ENCODE measurements at places on chromosomes 6 and 20.

DNA sequence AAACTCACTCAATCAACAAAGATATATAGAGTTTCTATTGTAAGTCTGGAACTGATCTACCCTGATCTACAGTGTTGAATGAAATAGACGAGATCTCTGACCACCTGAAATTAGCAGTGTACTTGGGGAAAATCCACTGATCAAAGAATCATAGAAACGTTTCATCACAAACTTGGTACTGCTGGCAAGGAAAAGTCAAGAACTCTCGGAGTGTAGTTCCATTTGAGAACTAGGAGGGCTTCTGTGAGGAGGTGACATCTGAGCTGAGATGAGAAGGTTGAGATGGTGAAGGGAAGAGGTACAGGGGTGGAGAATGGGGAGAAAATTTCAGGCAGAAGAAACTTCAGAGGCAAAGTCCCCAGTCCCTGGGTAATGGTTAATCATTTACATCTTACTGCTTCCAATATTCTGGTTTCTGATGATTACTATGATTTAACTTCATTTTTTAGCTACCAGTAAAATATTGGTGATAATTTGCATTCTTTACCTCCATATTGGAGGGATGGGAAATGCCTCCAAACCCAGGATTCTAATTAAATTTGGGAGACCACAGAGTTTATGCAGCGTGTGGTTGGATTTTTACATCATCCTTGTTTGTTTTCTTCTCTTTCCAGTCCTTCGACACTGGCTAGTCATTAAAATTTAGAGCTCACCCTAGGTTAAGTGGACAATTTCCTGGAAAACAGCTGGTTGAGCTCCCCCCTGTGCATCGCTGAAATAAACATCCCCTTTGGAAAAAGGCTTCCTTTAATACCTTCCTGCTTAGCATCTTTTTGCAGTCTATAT is 191.9 kb downstream of the BCAS1 start:
- no peak for DNase-seq

DNA sequence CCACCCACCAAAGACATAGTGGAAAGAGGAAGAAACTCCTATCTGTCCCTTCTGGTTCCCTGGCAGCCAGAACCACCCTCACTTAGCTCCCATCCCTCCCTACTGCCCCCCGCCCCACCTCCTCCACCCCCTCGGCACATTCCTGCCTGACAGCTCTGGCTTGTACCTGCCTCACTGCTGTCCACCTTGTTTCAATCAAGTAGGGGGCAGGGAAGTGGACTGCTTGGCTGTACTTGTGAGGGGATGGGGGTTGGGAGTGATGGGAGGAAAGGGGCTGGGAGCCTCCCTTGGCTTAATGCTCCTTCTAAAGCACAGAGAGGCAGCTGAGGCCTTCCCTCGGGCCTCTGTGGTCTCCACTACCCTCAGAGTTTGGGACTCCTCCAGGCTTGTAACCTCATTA is 22.1 kb upstream of the ZNF76 start:
- no peak for DNase-seq

DNA sequence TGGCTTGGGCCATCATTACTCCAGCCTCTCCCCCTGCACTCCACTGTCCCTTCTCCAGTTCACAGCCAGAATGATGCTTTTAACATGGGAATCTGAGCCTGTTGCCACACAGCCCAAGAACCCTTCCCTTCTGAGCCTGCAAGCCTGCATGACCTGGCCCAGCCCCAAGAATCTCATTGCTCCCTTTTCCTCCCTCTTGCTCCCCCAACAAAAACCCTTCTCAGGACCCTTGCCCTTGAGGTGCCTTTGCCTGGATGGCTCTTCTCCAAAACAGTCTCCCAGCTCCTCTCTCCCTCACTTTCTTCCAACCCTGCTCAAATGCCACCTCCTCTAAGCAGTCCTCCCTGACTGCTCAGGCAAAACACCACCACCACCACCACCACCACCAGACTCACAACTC is 157.2 kb downstream of the ANKRD60 start:
- DNase-seq, result no peak

DNA sequence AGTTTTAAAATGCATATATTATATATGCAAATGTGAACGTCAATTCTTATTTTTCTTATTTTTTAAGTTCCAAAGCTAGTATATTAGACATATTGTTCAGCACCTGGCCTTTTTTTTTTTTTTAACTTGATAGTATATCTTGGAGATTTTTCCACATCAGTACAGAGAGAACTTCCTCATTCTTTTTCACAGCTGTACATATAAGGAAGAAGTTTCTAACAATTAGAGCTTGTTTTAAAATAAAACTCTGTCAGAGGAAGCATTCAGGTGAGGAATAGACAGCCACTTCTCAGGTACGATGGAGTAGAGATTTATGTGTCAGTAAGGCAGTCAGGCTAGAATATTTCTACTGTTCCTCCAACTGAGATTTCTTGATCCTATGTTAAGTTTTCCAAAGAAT is 233.1 kb upstream of the SUPT3H start:
- no peak for DNase-seq

DNA sequence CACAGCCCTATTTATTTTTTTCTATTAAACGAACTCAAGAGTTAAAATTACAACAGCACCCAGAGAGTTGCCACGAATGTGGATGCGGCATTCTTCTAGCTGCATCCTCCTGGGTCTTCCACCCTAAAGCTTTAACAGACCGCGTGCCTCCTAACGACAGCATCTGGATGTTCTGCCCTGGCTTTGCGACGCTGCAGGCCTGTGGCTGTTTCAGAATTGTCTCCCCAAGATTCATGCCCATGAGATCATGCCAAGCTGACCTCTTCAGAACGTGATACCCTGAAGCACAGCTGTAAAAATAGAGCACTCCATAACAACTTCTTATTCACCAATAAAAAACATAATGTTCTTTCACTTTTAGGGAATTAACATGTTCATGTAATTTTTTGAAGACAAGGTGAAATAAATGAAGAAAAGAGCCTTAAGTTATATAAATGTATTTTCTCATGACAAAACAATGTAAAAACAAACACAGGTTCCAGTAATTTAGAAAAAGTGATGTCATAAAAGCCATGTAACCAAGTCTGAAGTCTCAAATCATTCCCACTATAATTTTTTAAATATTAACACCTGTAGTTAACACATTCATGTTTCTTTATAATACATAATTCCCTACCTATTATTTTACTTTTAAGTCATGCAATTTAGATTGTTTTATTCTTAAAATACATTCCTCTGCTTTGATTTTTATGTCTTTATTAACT is 26.5 kb downstream of the HIVEP2 start:
- no peak for DNase-seq

GRCh38 chr6:132147530-132148011 is 196.4 kb upstream of the CCN2 start:
- no peak for DNase-seq

- DNase-seq, result no peak
These were observed 390.4 kb upstream of the SLC35B3 start for GRCh38 chr6:8825726-8826125.

DNA sequence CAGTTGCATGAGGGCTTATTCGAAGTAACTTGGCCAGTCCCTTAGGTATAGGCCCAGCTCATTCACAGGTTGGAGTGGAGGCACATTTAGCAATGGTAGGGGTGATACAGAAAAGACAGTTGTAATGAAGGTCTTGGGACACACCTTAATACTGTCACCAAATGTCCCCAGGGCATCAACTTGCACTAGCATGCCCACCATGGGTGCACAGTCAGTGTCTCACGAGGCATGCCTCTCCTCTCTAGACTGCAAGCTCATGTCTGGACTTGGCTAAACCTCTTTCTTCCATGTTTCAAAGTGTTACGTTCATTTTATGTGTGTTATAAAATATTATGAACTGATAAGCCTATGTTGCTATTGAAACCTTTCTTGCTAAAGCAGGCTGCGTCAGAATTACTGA is 124.0 kb upstream of the ECI2 start:
- no peak for DNase-seq

DNA sequence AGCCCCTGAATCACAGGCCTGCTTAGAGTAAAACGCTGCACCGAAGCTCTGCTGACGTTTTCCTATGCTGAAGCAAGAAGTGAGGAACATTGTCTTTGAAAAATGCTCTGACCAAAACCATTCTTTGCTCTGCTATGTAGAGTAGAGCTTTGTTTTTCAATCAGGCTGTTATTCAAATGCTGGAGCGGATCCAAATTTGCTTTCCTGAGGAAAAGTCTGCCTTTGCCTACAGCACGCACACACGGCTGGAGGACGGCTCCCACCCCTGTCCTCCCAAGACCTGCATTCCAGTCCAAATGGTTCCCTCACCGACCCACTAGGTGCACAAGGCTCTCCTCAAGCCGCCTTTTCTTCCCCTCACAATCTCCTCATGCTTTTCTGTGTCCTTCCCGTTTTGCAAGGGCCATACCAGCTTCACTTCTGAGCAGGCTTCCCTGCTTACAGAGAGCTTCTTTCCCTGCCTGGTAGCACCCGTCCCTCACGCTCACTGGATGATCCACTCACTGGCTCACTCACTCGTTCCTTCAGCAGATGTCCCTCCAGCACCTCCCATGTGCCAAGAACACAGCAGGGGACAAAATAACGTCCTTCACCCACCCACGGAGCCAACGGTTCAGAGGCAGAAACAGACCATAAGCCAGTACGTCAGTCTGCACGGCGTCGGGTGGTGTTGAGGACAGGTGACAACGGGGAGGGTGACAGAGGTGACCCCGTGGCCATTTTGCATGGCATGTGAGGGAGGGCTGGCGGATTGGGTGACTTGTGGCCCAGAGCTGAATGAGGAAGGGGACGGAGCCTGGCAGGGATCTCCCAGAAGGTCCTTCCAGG is 137.9 kb upstream of the NEDD9 start:
- no peak for DNase-seq

GRCh38 chr20:41618807-41619311 is 682 bp upstream of the CHD6 start:
- no peak for DNase-seq

DNA sequence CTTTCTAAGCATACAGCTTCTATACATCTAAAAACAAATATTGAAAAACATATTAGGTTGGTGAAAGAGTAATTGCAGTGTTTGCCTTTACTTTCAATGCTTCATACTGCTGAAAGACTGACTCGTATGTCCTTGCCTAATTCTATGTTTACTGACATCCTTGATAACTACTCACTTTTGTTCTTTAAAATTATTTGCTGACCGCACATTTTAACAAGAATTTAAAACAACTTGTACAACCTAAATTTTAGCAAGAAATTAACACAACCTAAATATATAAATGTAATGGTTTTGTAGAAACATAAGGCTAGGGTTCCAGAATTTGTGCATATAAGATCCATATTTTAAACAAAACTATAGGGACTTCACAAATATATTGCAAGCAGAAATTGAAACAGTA is 640.2 kb upstream of the MMS22L start:
- DNase-seq, result no peak

GRCh38 chr20:38115205-38115604 is 49.9 kb downstream of the TGM2 start:
- DNase-seq, result no peak

- DNase-seq, result no peak
These were observed 1.8 kb upstream of the PEX7 start for GRCh38 chr6:136820561-136820960.

GRCh38 chr20:60976913-60977312 is 275.1 kb upstream of the CDH4 start:
- no peak for DNase-seq

GRCh38 chr6:105326833-105327770 is 75.8 kb downstream of the PREP start:
- DNase-seq, result no peak

DNA sequence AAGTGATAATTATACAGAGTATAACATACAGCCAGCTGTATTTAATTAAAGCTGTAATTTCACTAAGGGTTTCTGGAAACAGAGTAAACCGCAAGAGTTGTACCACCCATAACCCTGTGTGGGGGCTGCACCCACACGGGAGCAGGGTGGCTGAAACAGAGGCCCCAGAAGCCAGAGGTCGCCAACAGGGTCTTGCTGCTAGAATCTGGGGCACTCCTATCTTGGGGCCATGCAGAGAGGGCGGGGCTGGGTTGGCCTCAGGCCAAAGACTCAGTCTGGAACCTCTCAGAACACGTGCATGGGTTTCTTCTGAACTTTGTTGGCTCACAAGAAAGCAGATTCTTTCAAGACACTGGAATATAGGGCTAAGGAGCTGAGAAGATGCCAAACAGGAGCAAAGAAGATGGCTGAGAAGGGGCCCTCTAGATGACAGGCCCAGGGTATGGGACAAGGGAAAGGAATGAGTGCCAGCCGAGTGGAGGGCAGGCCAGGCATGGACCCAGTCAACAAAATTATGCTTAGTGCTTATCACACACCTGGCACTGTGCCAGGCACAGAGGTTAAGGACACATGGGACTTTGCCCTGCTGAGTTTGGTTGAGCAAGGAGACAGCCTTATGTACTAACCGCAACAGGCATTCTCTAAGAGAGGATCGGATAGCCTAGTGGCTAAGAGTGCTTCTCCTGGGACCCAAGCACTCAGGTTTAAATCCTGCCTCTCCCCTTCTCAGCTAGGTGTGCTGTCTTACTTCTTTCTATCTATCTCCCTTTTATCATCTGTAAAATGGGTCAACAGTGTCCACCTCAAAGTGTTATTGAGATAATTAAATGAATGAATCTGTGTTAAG is 96.6 kb upstream of the FOXP4 start:
- no peak for DNase-seq

DNA sequence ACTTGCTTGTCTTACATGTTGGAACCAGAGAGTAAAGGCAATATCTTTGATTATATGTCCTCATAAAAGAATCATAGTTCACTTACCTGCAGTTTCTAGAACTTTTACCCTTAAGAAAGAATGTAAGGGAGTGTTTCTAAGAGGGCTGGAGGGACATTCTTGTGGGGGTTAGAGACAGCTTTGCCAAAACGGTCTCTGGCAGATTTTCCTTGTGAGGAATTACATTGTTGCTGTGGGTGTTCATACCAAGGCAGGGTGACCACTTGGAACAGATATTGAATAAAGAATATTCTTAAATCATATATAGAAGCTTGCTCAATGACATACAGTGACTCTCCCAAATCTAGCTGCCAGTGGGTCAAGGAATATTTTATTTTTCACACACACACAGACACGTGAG is 517.6 kb upstream of the SOX4 start:
- no peak for DNase-seq

GRCh38 chr6:166266336-166266735 is 41.9 kb downstream of the PRR18 start:
- DNase-seq, result no peak

GRCh38 chr6:12804952-12805645 is 88.5 kb downstream of the PHACTR1 start:
- no peak for DNase-seq

DNA sequence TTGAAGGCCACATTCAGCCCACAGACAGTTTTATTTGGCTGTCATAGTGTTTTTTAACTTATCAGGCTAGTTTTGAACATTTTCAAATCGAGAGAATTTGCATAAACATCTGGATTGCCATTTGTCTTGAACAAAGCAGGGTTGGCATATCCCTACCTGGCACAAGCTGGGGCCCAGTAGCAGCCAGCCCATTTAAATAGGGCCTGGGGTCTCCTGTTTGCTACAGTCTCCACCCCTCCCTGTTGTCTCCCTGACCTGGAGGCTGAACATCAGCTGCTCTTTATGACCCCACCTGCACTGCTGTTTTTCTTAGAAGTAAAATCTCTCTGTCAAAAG is 10.5 kb downstream of the BCAS4 start:
- DNase-seq, result no peak
